NCI-H2029 treated with DMSO at 0.1 percent for 48 hours (cell line): ENCODE measurements at places on chromosomes 3 and 15.

DNA sequence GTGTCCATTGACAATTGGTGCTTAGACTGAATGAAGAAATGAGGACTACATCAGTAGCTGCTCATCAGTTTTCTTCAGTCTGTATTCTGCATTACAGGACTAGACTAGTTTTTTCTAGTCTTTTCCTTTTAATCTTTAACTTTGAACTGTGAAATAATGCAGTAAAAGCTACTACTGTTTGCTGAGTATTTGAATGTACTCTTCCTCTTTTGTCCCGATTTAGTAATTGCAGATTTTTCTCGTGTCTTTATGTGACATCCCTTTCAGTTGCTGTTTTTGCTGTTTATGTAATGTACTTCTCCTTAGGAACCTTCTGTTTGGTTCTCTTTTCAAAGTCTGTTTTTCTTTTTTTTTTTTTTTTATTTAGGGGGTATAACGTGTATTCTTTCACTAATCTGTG is 17.4 kb downstream of the MFSD1 start:
- DNase-seq = no peak

DNA sequence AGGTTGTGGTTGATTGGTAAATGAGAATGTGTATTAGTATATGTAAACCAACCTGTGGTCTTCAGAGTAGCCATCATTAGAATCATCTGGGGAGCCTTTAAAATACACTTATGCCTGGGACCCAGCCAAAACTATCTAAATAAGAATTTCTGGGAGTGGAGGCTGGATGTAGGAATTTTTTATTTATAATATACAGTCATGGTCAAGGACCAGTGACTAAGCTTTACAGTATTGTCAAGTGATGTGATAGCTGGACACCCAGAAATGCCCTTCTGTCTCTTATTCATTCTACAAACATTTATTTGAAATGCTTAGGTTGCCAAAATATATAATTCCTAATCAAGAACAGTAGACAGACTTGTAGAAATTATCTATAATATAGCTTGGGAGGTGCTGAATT is 132.2 kb downstream of the MBNL1 start:
- no peak for DNase-seq

GRCh38 chr15:51171634-51171932 is 76.9 kb upstream of the TNFAIP8L3 start:
- DNase-seq = no peak

DNA sequence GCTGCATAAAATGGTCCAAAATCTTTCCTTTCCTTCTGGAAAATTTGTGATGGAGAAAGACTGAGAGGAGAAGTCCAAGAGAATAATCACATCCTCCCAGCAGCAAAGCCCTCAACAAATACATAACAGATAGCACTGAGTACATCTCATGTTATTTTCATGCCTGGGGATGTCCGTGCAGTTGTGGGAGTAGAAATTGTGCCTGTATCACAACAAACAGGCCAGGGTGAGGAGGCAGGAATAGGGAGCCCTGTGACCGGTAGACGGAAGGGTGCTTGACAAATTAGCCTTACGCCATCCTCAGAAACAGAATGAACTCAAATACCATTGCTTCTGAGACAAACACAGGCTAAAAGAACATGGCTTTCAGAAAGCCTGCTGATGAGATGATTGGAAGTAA is 333.2 kb upstream of the UMPS start:
- DNase-seq = no peak

DNA sequence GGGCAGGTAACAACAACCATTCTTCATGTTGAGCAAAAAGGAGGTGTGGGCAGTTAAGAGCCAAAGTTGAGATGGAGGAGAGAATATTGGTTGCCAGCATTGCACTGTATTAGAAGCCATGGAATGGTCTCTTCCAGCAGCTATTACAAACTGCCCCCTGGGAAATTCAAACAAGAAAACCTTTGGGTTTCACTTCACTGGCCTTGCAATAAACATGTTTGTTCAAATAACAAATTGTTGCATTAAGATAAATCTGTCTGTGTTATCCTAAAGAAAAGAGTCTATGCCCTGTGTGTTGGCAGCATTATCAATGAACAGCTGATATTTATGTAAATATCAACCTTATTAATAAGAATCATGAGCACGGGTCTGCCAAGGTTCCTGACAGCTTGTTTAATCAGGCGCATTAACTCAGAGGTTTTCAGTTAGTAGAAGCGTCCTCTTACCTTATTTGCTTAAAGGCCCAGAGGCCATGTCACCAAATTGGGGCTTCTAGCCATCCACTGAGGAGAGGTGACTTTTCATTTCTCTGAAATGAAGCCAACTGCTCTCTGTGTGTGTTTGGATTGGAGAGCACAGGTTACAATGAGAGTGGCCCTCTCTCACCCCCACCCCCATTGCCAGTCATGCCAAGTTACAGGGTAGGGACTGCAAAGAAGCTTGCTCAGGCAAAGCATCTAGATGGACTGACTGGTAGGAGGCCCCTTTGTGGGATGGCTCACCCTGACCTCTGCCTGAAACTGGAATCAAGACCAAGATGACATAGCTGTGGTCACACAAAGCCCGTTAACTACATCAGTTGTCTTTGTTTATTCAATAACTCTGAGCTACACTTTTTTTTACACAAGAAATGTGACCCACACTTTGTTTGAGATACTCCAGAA is 10.5 kb downstream of the FILIP1L start:
- peak; percentile 79 for DNase-seq

GRCh38 chr15:27660676-27661075 is 438.4 kb downstream of the OCA2 start:
- no peak for DNase-seq

GRCh38 chr15:72365844-72366243 is 10.0 kb downstream of the HEXA start:
- no peak for DNase-seq

GRCh38 chr3:188667926-188668325 is 503.8 kb upstream of the TPRG1 start:
- DNase-seq = no peak

GRCh38 chr3:52779011-52779836 is 1.8 kb downstream of the ITIH1 start:
- no peak for DNase-seq

DNA sequence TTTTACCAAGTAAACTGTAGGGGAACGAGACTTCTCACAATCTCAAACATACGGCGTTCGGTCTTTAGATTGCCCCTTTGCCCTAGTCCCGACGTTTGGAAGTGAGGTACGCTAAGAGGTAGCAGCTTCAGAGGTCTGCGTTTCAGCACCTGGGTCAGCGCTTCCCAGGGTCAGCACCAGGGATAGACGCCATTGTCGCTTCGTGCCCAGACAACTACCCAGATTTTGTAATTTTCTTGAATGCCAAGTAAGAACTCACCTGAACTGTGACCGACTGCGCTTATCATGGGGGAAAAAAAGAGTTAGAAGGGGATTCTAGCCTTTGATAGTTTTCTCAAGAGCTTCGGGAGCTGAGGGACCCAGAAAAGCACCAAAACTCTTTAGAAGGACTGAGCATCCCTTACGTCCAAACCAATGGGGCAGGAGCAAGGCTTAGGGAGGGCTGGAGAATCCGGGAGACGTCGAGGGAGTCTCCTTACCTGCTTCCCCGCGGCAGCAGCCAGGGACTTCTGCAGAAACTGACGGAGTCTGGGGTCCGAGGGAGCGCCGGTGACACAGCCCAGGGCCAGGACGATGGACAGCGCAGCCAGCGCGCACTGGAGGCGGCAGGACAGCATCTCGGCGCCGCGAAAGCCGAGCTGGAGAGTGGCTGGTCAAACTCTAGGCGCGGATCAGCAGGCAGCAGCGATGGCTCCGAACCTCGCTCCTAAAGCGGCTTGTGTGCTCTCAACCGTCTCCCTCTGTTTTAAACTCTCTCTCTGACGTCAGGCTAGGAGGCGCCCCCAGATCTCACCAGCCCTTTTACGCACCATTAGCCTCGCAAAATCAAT is at the start of gene SST:
Gene SST, minus strand, starts transcription at position 720 of the 830 bp plus-strand sequence. Its CDS starts 103 bp downstream, at position 617.
- no peak for DNase-seq

DNA sequence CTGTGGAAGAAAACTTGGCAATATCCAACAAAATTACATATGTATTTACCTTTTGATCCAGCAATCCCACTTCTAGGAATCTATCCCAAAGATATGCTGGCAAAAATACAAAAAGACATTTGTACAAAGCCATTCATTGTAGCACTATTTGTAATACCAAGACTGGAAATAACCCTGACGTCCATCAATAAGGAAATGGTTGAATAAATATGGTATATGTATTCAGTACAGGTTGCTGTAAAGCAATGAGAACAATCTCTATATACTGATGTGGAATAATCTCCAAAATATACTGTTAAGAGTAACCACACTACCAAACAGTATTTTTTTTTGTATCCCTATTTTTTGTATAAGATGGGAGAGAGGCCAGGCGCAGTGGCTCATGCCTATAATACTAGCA is 64.8 kb upstream of the STIMATE start:
- DNase-seq = no peak

- no peak for DNase-seq
Measured at GRCh38 chr15:60373327-60373726, 24.5 kb downstream of the ANXA2 start.

- no peak for DNase-seq
Measured at GRCh38 chr3:141278196-141279076, 46.8 kb downstream of the PXYLP1 start.

DNA sequence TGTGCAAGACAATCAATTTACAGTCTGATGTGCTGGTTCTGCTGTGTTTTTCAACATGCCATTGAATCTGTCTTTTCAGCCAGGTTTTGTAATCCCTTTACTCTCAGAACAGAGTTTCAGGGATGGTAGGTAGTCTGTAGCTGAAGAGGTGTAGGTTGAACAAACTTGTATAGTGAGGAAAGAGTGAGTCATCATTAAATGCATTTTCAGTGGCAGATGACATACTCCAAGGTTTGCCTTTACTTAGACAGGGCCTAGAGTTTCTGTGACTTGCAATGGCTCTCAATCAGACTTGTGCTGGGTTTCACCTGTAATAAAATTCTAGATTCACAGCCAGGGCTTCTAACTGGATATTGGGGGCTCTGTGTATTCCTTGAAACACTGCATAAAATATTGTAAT is 94.6 kb downstream of the CYP19A1 start:
- DNase-seq = no peak

- DNase-seq = peak; percentile 26
Measured at GRCh38 chr3:85576091-85576690, 617.4 kb downstream of the CADM2 start.

DNA sequence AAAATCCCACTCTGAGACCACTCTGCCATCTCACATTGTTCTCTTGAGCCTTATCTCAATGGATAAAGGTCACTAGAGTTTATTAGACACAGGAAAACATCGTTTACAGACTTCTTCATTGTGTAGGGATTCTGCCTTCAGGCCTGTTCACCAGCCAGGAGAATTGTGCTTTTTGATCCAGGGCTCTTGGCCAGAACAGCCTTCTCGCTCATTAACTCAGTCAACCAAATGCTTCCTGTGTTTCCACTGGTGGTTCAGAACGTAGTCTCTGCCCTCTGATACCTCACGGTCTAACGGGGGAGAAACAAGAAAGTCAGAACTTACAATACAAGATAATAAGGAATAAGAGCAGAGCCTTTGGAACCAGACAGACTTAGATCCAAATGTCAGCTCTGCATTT is 54.2 kb upstream of the TSEN2 start:
- no peak for DNase-seq

DNA sequence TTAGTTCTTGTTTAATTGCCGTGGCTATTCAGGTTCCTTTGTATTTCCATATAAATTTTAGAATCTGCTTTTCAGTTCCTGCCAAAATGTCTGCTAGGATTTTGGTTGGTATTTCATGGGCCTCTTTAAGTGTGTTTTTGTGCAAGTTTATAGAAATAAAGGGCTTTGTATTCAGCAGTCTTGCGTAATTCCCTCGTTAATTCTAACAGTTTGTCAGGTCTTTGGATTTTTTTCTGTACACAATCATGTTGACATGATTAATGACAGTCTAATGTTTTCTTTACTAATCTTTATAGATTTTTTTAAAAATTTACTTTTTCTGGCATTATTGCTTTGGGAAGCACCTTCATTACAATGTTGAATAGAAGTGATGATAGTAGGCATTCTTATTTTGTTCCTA is 120.9 kb downstream of the NEK11 start:
- DNase-seq = no peak

DNA sequence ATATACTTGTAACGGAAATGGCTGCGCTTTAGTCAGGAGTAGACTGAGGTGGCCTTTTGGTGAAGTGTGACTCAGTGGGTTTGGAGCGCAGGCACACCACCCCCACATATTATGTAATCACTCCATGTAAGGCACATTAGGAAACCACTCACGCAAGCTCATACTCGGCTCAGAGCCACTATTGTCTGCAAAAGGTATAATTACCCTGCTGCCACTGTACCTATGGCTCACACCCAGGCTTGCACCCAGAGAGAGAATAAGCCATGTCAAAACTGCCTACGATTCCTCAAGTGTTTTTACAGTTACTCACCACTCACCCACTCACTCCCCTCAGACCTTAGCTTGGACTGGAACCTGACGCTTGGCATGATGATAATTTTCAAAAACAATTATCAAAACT is 611.9 kb upstream of the CCDC54 start:
- DNase-seq = no peak

DNA sequence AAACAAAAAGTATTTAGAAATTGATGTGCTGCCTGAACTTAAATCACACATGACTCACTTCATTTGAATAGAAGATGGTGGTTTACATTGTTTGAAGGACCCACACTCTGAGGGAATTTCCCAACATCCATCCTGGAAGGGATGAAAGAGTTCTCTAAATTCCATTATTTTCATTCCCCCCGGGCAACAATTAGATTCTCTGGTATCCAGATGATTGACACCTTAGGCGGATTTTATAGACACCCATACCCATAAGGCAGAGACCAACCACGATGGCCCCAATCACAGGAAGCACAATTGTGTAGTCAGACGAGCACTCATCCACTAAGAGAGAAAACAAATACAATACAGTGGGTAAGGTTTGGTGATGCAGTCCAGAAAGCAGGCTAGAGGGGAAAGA is 24.6 kb upstream of the MCCC1 start:
- DNase-seq = no peak

GRCh38 chr3:23264413-23264812 is 61.3 kb downstream of the UBE2E2 start:
- no peak for DNase-seq

- DNase-seq = no peak
Measured at GRCh38 chr3:45164056-45164455, 17.9 kb upstream of the CDCP1 start.

DNA sequence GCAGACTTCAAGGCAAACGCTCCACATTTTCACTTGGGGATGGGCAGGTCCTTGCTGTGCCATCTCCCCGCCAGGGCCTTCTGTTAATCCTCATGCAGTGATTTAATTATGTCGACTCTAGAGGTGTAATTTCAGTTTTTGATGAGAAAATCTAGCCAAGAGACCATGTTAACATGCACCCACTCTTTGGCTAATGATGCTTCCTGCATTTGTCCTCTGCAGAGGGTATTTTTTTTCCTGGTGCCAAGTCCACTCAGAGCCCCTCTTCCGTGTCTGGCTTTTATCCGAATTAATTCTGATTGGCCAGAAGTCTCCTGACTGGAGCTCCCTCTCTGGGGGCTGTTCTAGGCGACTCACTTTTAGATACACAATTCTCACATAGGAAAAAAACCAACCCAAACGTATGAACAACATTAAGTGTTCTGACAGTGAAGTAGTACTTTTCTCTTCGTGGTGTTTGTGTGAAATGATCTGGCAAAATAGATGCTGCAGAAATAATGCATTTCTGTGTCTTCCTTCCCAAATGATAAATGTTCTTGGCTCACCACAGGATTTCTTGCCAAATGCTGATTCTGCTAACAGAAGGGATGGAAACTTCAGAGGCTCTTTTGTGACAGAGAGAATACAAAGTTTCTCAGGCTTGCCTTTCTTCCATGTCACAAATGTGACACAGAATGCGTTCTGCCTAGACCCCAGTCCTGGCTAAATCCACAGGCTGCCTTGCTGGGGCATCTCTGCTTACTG is 190.0 kb downstream of the CACNA2D3 start:
- DNase-seq = no peak

- DNase-seq = peak; percentile 50
Measured at GRCh38 chr3:27659279-27660021, 62.7 kb downstream of the EOMES start.
